ENCODE measurements at places on chromosomes 7 and 10. TPM values are rescaled to one million over a fixed set of nuclear protein-coding genes. Genes with fewer than 3 reads are reported as not detected.

The PRXL2A gene
- total RNA-seq = 1.3 TPM

The PHF14 gene
- total RNA-seq = 30.8 TPM

The LRRC4 gene
- 1.8 TPM for total RNA-seq

The FEZF1 gene
- total RNA-seq = not detected

The CFAP69 gene
- total RNA-seq = not detected

The RSPH10B2 gene
- 0.33 TPM for total RNA-seq

The PLXNA4 gene
- total RNA-seq = 10.9 TPM

The SLC13A1 gene
- not detected for total RNA-seq

The ITPRID1 gene
- not detected for total RNA-seq

The GPR158 gene
- not detected for total RNA-seq

The CCDC136 gene
- total RNA-seq = 13.2 TPM

The SPDYE2 gene
- 0.61 TPM for total RNA-seq

The ADCYAP1R1 gene
- not detected for total RNA-seq

The AS3MT gene
- not detected for total RNA-seq

The CRYGN gene
- total RNA-seq = not detected

The ATG9B gene
- 4.6 TPM for total RNA-seq

The MMP21 gene
- 0.35 TPM for total RNA-seq

The EN2 gene
- not detected for total RNA-seq

The TWIST1 gene
- not detected for total RNA-seq

The TNS3 gene
- total RNA-seq = 1.6 TPM

The PROSER2 gene
- total RNA-seq = 1.1 TPM

The PDZD8 gene
- total RNA-seq = 51.8 TPM

The CYP3A4 gene
- not detected for total RNA-seq

The PPIF gene
- total RNA-seq = 99.1 TPM

The SYT15B gene
- total RNA-seq = 0.43 TPM

The CDHR1 gene
- total RNA-seq = 9.5 TPM

The PRTFDC1 gene
- 1.4 TPM for total RNA-seq

The NCF1 gene
- total RNA-seq = 3.8 TPM

The RAB11FIP2 gene
- 30.1 TPM for total RNA-seq

The SEMA4G gene
- total RNA-seq = 1.7 TPM

The MAGI2 gene
- 0.09 TPM for total RNA-seq

The OR2A5 gene
- total RNA-seq = not detected

The HTRA1 gene
- total RNA-seq = not detected

The ADRA2A gene
- 0.07 TPM for total RNA-seq

The AKR1B15 gene
- not detected for total RNA-seq

The ELN gene
- not detected for total RNA-seq

The PTPRN2 gene
- 2.5 TPM for total RNA-seq

The AASS gene
- total RNA-seq = 1.6 TPM

The FOXI2 gene
- total RNA-seq = not detected

The AQP1 gene
- 1.4 TPM for total RNA-seq

The CLDN4 gene
- total RNA-seq = 0.30 TPM

The SIRT1 gene
- total RNA-seq = 48.2 TPM

The PIK3AP1 gene
- 95.3 TPM for total RNA-seq

The NSUN5 gene
- 39.3 TPM for total RNA-seq

The EPHB4 gene
- 0.66 TPM for total RNA-seq

The CALHM1 gene
- total RNA-seq = 0.57 TPM

The MCU gene
- total RNA-seq = 15.6 TPM

The HOXA11 gene
- not detected for total RNA-seq

The C10orf53 gene
- not detected for total RNA-seq
